ENCODE measurements at places on chromosomes 7 and 10.

GRCh38 chr7:33590916-33591315 is 314.4 kb upstream of the BMPER start:
- DNase-seq, result no peak

DNA sequence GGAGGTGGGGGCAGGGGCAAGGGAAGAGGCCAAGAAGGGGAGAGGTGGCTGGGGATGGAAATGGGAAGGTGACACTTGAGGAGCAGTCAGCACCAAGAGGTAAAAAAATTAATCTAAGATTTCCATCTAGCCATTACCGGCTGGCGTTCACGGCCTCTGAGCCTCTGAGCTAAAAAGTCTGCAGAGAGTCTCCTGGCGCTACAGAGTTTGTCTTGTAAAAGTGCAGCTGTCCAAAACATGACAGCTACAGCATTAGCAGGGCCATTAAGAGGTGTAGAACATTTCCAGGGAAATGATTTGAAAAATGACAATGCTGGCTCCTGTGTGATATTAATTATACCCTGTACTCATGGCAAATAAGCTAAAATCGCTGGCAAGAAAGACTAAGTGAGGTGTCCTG is 167.6 kb downstream of the LRMDA start:
- DNase-seq, result no peak

GRCh38 chr10:27258838-27259812 is 18.5 kb upstream of the ACBD5 start:
- DNase-seq, result no peak

- DNase-seq, result no peak
These were observed 91.6 kb upstream of the KMT2E start for GRCh38 chr7:104922182-104923009.

DNA sequence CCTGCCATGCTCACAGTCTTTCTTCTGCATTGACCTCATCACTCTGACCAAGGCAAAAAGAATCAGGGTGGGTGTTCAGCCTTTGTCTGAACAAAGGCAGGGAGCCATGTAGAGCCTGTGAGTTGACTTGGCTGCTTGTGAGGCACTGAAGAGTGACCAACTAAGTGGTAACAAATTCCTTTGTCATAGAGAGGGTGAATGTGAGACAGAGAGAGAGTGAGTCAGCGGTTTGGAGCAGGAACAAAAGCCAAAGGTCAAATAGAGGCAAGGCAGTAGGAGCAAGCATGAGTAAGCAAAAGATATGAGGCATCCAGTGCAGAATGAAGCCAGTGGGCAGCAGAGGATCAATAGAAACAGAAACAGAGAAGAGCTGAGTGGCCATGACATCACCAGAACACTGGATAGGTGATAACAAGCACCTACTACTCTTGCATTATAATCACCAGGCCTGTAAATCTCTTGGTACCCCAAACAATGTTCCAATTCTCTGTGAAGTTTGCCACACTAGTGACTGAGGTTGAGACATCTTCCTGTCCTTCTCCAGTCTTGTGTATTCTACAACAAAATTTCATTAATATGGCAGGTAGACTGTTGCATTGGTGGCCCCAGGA is 116.2 kb upstream of the LAMB4 start:
- DNase-seq, result no peak

GRCh38 chr7:322111-322671 is 32.2 kb downstream of the FOXL3 start:
- peak; percentile 71 for DNase-seq

All from suppressor macrophage (primary cell).